ENCODE measurements at places on chromosomes 13 and 19.

DNA sequence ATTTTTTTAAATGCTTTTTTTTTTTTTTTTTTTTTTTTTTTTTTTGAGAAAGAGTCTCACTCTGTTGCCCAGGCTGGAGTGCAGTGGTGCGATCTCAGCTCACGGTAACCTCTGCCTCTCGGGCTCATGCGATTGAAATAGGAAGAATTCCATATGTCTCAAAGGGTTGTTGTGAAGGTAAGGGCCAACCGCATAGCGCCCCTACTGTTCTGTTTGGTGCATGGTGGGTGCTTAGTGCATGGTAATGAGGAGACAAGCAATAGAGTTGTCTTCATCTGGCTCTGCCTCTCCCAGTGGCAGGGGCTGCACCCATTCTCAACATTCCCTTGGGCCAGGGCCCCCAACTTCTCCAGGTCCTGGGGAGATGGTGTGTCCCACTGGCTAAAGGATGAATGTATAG is 68.7 kb downstream of the RASL11A start:
- peak; percentile 73 for DNase-seq

- peak; percentile 69 for DNase-seq
These were observed 8.8 kb upstream of the SULT2B1 start for GRCh38 chr19:48543121-48543710.

DNA sequence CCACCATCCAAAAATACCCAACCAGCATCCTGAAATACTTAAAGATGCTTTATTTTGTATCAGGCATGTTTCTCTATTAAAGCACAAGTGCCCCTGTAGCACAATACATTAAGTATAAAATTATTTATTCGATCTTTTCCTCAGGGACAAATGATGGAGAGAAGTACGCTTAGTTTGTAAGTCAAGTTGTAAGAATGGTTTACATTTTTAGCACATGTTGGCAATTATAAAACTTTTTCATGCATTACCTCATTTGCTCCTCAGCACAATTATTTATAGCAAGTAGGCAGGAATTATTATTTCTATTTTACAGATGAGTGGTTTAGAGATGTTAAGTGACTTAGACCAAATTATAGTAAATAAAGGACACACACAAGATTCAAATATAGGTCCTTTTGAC is 232.6 kb upstream of the HTR2A start:
- DNase-seq = no peak

GRCh38 chr19:30169196-30169900 is 202.8 kb upstream of the ZNF536 start:
- no peak for DNase-seq

DNA sequence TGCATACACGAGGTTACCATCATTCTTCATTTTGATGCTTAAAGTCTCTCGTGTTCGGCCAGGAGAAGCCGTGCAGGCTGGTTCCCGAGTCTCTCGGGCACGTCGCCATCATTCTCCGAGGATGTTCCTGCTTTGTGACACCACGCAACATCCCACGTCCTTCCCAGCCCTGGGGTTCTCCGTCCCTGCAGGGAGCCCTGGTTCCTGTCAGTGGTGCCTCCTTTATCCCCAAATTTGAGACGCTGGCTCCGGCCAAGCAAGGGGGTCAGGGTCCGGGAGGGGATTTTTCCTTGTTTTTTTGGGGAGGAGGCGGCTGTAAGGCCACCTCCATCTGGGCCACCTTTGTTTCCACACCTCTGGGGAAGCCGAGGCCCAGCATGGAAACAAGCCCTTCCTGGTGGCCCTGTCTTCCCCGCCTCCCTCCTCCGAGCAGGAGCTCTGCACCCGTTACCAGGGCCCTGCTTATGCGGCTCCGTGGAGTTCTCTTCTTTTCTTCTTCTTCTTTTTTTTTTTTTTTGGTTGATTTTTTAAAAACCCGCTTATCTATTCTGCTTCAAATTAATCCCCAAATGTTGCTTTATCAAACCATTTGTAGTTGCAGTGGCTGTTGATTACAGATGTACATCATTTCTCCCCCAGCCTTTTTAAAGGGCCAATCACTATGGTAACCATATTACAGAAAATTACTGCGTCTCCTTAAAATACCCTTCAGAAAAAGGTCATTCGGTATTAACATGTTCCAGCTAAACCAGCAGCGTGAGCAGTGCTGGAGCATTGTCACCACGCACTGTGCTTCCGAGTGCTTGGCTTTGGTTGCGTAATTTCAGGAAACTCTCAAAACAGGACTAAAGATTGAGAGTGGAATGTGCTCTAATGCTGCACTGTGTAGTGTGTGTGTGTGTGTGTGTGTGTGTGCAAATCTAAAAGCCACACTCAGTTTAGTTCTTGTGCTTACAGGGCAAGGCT is 50.4 kb downstream of the TEX29 start:
- DNase-seq = no peak

DNA sequence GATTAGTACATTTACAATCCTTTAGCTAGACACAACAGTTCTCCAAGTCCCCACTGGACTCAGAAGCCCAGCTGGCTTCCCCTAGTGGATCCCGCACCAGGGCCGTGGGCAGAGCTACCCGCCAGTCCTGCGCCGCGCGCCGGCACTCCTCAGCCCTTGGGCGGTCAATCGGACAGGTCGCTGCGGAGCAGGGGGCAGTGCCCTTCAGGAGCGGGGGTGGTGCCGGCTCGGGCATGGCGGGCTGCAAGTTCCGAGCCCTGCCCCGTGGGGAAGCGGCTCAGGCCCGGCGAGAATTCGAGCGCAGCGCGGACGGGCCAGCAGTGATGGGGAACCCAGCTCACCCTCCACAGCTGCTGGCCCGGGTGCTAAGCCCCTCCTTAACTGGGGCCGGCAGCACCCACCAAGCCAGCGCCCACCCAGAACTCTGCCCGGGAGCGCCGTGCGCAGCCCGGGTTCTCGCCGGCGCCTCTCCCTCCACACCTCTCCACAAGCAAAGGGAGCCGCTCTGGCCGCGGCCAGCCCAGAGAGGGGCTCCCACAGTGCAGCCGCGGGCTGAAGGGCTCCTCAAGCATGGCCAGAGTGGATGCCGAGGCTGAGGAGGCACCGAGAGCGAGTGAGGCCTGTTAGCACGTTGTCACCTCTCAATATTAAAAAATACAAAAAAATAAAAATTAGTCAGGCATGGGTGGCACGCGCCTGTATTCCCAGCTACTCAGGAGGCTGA is 12.9 kb downstream of the EBPL start:
- DNase-seq = no peak

DNA sequence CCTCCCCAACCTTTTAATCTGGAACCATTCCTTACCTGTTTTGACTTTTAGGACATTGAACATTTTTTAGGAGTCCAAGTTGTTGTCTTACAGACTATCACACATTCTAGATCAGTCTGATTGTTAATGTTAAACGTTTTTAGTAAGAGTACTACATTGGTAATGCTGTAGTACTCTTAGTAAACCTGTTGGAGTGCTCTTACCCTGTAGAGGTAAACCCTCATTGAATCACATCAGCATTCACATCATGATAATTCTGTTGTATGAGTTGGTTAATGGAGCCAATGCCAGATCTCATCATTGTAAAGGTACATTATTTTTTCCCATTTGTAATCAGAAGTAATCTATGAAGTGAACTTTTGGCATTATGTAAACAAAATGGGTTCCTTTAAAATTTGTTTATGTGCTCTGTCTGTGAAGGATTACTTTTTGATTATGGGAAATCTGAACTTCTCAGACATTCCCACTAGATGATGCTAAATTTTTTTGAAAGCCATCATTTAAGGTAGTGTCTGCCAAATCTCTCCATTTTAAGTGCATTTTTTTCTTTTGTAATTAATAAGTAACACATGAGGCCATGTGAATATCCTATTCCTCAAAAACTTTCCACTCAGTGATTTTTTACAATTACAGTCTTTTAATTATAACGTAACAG is 55.2 kb downstream of the VWA8 start:
- peak; percentile 52 for DNase-seq

DNA sequence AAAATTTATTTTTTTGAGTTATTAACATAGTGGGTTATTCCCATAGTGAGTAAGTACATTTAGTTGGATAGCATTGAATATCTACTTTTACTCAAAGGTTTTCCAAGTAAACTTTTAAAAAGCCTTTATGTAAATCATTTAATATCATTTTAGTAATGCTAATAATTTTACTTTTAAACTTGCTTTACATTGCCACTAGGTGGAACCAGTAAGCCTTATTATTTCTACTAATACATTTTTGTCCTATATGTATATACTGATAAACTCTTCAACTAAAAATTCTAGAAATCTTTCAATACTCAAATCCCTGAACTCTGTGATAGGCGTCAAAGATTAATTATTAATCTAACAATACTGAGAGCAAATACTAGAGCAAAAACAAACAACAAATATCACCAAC is 1709.2 kb upstream of the PCDH20 start:
- DNase-seq = peak; percentile 20

GRCh38 chr19:47019431-47020041 is at the start of gene NPAS1:
NPAS1 (plus strand) TSS chr19:47019837; CDS start chr19:47021048, 1,211 bp downstream.
- DNase-seq = no peak
